ENCODE measurements at places on chromosomes 6 and 20.

GRCh38 chr6:141394565-141395051, 738.1 kb upstream of the GJE1 start:
- DNase-seq, result no peak

DNA sequence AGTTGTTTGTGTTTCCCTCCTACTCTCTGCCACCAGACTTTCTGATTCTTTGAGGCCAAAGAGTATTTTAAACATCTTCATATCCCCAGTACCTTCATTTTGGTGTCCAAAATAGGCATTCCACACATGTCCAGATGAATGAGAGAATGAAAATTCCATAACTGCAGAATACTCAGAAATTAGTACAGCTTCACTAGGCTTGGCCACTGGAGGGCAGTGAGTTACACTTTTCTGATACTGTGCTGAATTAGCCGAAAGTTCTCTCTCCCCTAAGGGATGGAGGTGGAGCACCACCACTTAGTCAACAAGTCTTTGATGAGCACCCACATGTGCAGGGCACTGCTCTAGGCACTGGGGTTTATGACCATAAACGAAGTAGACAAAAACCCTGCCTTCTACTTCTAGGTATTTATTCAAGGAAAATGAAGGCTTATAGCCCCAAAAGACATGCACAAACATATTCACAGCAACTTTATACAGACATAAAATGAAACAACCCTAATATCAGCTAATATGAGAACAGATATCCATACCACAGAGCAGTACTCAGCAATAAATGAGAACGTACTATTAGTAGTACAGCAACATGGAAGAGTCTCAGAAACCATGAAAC, 46.1 kb upstream of the TMEM217 start:
- DNase-seq, result no peak

GRCh38 chr6:35178932-35179832, 34.6 kb upstream of the SCUBE3 start:
- DNase-seq, result no peak

DNA sequence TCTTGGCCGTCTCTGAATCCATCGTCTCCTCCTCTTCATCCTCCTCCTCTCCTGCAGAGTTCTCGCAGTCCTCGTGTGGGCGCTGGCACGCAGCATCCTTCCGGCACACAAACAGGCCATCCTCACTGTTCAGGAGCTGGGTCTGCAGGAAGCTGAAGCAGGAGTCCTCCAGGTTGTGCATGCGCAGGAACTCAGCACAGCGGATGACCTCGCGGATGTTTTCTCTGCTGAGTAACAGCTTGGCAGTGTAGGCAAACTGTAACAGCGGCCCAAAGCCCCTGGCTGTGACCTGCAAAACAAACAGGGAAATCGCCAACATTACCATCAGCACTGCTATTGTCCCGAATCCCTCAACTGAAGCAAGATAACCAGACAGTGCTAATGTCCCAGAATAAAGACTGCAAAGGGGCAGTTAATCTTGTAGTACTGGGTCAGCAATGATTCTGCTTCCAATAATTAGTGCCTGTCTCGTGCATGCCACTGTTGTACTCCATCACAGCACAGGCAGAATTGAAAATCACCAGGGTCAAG, 57.4 kb downstream of the GJA10 start:
- DNase-seq, result no peak

- no peak for DNase-seq
These were observed 48.7 kb upstream of the CLVS2 start for GRCh38 chr6:122947355-122947754.

DNA sequence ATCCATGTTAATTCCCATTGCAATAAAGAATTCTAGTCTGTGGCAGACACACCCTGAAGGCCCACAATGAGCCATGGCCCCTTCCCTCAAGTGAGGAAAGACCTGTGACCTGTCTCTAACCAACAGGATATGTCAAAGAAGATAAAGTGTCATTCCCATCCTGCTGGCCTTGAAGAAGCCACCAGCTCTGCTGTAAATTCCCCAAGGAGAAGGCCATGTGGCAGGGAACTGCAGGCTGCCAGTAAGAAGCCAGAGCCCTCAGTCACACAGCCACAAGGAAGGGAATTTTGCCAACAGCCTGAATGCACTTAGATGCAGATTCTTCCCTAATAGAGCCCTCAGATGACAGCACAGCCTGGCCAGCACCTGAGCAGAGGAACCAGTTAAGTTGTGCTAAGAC, 24.8 kb downstream of the VIP start:
- no peak for DNase-seq

DNA sequence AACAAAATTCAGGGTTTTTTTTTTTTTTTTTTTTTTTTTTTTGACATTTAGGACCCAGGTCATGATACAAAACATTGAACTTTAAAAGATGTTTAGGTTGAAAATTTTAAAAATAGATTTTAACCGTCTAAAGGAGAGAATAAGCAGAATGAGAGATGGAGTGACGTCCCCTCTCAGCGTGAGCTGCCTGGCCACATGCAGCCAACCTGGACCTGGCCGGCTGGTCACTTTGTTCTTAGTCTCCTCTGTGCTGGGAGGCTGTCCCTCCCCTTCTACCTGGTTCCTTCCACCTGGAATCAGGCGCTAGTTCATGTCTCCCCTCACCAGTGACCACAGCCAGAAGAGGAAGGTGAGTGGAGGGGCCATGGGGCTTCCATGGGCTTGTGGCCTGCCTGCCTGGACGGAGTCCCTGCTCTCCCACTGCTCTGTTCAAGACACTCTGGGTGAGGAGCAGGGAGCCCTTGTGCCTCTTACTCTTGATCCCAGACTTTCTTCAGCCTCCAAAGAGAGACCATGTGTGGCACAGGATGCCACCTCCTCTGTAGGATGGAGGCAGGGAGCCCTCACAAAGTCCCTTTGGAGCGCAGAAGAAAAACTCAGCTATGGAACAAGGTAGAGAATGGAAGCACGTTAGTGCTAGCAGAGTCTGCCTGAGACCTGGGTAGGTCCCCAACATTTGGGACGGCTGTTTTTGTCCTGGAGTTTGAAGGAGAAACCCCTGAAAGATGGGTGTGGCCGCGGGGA, 31.7 kb downstream of the IRF4 start:
- no peak for DNase-seq

DNA sequence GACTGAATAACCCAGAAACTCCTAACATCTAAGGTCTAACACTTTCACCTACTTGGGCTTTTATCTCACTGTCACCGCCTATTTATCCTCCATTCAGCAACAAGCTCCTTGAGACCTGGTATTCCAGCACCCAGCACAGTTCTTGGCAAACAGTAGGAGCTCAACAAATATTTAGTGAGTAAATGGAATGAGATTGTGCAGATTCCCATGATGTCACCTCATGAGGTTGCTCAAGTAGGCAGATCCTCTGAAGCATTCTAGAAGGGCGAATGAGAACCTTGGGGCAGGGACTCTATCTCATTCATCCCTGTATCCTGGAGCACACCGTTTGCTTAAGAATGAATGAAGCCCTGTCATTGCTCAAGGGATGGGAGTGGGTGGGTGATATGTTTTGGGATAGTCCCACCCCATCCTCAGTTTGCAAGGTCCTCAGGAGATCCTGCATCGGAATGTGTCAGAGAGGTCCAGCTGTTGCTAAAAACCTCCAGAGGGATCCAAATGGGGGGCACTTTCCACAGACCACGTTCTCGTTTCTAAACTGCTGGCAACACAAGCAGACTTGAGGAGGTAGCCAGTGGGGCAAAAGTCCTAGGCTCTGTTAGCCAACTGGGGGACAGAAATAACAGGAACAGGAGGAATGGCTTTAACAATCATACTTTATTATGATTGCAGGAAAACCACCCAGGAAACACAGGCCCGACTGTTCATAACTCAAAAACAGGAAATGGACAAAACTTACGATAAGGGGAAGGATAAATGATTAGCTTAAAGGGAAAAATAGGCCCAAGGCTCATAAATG, 42.0 kb downstream of the EDN1 start:
- DNase-seq, result no peak

GRCh38 chr6:101845172-101845571, 451.7 kb downstream of the GRIK2 start:
- no peak for DNase-seq

GRCh38 chr6:3885262-3886036, 36.3 kb downstream of the FAM50B start:
- no peak for DNase-seq

GRCh38 chr20:63711085-63711645, 3.3 kb downstream of the ZGPAT start:
- no peak for DNase-seq

DNA sequence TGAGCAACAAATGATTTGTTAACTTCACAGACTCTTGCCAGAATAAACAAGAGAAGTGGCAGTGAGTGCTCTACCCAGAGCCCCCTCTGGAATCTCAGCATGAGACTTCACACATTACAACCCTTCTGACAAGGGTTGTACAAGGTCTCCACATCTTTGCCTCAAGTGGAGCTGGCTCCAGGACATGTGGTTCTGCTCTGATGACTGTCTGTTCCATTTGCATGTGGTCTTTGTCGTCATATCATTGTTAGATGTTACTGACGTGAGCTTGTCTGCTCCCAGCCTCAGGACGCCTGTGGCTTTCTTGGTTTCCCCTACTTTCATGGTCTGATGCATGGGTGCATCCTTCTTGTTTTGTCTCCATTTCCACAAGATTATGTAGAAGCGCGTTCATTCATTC, 115.0 kb downstream of the SLC24A3 start:
- DNase-seq, result no peak

DNA sequence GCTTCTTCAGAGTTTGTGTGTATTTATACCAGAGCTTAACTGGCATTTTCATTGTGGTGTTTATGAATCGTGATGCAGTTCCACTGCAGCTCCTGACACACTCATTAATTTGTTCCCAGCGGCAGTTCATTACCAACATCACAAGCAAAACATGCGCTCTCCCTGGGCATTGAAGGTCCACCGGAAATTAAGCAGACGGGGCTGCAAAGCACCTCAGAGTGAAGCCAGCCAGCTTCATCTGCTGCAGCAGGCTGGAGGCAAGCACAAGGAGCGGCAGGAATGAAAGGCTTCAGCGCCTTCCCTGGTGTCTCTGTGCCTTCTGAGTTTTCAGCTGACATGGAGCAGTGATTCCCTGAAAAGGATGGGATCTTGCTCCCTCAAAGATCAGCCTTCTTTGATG, 246.0 kb upstream of the SPTLC3 start:
- DNase-seq, result no peak

DNA sequence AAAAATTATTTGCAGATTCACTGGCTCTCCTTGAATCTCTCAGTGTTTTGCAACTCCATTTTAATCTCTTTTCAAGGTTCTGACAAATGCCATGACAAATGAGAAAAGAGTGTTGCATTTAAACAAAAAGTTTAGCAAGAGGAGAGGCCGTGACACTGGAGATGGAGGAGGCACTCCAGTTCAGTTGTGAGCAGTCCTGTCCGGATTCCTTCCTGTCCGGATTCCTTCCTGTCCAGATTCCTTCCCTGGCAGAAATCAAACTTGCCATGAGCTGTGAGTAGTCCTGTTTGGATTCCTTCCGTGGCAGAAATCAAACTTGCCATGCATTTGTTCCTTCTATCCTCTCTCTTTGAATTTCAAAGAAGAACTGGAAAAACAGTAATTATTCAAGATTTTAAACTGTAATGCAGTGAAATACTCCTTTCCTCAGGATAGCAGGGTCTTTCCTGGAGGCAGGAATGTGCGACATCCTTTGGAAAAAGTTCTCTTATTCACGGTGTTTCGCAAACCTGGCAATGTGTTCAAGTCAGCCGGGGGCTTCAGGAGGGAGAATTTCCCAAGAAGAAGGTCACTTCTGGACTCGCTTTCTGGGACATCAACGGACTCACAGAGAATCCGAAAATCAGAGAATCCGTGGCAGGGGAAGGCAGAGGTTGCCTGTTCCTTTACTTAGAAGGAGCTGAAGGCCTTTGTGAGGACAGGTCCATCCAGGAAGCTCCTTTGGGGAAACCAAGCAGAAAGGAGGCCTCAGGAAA, 48.7 kb upstream of the DACT2 start:
- DNase-seq, result no peak

DNA sequence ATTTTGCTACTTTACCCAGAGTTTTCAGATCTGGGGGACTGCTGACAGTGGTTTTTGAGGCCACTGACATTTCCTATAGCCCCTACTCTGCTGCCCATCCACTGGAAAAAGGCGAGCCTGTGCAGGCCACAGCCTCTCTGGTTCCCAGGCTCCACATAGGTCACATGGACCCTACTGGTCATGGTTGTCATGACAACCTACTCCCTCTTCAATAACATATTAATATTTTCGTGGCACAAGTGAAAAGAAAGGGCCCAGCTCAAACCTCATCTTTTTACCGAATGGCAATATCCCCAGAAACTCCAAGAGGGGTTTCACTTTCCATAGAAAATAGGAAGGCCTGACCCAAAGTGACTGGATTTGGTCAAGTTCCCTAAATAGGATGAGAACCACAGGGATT, 11.0 kb upstream of the FOXO3 start:
- DNase-seq, result no peak

GRCh38 chr20:33359399-33360261, 41.7 kb downstream of the CDK5RAP1 start:
- no peak for DNase-seq

GRCh38 chr6:74932232-74932888, 273.5 kb downstream of the COL12A1 start:
- no peak for DNase-seq

DNA sequence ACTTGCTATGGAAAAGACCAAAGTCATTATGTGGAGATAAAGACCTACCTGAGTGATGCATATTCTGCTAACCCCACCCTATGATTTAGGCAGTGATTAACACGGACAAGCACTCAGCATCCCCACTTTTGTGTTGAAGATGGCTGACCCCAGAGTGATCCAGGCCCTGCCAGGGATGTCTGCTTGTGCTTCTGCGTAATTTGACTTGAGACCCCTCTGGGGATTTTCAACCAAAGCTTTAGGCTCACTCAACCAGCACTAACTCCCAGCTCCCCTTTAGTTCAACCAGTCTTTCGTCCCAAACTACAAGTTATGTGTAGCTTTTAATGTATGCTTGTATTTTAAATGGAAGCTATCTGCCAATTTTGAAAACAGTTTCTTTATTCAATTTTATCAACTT, 538.0 kb upstream of the ID4 start:
- DNase-seq, result no peak

- DNase-seq, result no peak
These were observed 140.6 kb downstream of the PXDC1 start for GRCh38 chr6:3610921-3611320.

DNA sequence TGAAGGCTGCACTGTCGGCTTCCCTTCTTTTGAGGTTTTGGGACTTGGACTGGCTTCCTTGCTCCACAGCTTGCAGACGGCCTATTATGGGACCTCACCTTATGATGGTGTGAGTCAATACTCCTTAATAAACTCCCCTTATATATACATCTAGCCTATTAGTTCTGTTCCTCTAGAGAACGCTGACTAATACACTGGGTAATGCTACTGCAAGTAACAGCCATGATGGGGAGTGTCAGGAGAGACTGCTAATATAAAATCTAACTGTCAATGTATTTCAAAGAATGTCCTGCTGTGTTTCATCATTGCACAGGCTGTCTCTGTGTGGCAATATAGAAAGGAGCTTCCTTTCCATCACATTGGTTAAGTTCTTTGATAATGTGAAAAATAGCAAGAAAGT, 57.7 kb upstream of the UST start:
- DNase-seq, result no peak
